ENCODE measurements at places on chromosomes 3 and 15.

GRCh38 chr3:160343132-160343531 lies 55.9 kb downstream of the IFT80 start:
- no peak for DNase-seq

DNA sequence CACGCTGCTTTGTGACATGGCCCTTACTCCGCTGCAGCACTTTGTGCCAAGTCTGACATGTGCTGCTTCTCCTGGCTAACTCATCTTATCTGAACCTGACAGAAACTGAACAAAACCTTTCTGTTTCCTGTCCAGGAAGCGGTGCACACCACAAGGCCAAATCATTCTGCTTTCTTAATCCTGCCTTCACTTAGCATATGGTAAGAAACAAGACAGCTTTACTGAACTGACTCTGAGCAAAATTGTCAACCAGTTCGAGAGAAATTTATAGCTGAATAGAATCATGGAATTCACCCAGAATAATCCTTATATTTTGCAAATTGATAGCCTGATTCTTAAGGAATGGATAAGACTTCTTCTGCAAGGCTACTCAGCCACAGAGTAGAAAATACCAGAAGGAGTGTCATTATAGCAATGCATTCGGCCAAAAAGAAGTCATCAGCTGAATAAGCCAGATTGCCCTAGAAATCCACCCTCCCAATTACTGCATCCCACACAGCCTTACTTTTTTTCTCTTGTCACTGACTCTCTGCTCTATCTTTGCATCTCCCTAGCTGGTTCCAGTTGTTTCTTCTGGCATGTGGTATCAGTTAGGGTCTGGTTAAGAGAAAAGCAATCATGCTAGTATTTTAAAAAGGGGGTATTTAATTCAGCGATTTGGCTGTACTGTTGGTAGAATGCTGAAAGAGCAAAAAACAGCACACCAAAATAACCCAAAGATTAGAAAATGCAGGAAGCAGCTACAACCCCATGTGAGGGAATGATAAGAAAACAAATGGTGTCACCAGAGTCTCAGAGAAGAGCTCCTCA lies 41.6 kb upstream of the STRIT1 start:
- DNase-seq: no peak

GRCh38 chr3:69425249-69425648 lies 39.4 kb upstream of the FRMD4B start:
- no peak for DNase-seq

DNA sequence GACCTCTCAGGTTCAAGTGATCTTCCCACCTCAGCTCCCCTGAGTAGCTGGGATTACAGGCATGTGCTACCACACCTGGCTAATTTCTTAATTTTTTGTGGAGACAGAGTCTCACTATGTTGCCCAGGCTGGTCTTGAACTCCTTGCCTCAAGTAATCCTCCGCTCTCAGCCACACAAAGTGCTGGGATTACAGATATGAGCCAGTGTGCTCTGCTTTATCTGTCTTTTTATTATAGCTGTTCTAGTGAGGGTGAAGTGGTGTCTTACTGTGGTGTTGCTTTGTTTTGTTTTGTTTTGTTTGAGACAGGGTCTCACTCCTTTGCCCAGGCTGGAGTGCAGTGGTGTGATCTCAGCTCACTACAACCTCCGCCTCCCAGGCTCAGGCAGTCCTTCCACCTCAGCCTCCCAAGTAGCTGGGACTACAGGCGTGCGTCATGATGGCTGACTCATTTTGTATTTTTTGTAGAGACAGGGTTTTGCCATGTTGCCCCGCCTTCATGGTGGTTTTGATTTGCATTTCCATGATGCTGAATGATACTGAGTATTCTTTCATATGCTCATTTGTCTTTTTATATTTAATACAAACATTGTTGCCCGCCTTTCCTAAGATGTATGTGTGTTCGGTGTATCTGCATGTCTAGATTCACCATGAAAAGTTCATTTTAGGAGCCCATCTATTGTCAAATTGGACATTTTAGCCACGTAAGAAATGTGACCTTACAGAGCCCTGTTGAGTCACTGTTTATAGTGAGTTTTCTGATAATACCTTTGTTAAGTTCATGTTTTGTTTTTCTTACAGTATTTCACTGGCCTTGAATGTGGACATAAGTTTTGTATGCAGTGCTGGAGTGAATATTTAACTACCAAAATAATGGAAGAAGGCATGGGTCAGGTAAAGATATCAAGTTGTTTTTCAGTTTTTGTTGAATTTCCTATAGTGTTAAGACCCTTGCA lies 80.6 kb downstream of the ARIH1 start:
- peak; percentile 8 for DNase-seq

DNA sequence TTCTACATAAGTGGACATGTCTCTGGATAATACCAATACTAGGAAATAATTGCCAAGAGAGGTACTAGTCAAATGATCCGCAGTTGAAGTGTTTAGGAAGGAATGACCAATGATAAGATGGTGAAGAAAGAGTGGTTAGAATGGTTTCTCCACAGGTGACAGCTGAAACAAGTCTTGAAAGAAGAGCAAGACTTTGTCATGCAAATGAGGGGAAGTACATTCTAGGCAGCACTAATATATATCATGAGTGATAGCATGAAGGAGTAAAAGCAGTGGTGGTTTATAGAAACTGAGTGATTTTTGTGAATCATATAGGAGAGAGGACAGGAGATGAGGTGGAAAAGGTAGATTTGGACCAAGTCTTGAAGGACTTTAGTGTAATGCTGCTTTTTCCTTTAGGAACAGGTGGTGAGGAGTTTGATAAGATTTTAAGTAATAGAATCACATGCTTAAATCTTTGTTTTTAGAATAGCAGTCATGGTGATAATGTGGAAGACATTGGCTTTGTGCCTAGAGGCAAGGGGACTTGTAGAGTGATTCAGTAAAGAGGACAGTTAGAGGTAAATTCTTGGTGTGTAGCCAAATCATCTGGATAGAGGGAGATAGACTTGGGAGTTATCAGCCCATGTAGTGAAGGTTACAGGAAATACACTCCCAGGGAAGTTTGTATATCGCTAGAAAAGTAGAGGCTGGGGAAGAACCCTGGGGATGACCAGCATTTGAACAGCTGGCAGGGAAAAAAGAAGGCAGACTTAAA lies 31.9 kb downstream of the SLMAP start:
- no peak for DNase-seq

- no peak for DNase-seq
These were observed 106.6 kb downstream of the ARPP21 start for GRCh38 chr3:35745802-35746484.

DNA sequence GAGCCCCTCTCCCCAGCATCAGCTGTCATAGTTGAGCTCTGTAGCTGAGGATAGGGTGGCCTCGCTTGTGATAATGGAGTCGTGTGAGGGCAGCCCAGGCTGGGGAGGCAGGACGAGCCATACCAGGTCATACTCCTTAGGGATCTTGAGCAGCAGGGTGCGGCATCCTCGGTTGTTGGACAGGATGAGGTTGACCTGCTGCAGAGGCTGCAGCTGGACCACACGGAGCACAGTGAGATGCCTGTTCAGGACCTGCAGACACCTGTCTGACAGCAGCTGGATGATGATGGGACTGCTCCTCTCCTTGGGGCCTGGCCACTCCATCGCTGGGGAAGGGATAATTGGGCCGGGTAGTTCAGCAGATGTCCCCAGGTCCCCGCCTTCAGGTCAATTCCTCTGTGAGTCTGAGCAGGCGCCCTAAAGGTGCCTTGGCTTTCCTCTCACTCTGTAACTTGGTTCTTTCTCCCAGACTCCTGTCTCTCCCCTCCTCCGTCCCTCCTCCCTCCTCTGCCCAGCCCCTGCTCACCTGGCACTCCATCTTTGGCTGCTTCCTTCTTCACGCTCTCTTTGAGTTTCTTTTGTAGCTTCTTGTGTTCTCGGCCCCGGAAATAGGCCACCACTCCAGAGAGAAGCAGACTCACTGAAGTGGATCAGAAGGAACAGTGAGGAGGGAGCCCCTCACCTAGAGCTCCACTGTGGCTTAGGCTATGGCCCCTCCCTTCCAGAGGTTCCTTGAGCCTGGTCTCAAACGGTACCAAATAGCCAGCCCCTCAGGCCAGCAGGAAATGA lies 7.8 kb downstream of the DUOX2 start:
- DNase-seq: no peak

- no peak for DNase-seq
These were observed 31.1 kb downstream of the FAM174B start for GRCh38 chr15:92624401-92624991.

DNA sequence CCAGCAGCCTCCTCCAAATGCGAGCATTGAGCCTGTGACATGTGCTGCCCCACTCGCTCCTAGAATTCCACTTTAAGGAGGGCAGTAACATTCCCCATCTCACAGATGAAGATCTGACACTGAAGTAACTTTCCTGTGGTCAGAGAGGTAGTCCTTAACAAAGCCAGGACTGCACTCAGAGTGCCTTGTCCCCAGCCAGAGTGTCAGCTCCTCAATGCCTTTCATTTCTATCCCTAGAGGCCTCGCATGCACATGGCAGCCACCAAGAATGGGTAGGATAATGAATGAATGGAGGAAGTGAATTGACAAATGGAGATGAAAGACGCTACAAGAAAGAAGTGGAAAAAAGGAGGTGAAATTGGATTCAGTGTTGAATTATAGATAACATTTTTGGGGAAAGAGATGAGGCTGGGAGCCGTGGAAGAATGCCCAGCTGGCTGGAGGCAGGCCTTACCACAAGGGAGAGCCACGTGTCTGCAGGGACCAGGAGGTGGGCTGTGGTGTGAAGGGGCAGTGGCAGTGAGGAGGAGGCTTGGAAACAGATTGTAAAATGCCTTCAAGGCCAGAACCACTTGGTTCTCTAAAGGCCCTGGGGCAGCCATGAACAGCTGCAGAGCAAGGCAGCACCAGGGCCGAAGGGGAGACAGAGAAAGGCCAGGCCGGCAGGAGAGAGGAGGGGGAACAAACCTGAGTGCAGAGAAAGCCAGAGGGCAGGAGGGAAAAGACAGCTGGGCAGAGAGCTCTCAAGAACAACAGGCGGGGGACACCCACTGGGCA lies 10.4 kb downstream of the CFAP92 start:
- no peak for DNase-seq

GRCh38 chr3:187986514-187986934 lies 167.4 kb upstream of the LPP start:
- peak; percentile 82 for DNase-seq

DNA sequence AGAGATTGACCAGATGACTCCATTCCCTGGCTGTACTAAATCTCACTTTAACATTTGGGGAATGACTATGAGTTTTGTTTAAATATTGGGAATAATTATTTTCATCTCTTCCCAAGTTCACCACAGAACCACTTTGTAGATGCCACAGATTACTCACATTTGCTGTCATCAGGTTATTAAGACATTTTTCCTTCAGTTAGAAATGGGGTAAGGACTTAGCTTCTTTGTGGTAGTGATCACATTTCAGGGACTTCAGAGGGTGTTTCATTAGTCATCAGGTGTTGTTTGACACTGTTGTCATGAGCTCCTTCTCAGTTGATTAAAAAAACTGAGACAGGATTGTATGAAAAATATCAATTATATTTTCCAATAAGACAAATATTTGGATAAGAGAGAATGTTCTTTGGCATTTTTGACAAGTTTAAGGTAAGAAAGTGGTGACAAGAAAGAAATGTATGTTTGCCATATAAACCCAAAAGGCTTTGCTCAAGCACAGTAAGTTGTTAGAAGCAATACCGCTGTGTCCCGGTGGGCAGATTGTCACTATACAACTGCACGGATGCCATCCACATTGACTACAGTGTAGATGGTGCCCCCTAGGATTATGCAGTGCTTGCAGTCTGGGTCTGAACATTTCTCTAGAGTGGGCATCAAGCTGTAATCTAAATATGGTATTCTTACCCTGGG lies 22.3 kb downstream of the FBXL2 start:
- no peak for DNase-seq

DNA sequence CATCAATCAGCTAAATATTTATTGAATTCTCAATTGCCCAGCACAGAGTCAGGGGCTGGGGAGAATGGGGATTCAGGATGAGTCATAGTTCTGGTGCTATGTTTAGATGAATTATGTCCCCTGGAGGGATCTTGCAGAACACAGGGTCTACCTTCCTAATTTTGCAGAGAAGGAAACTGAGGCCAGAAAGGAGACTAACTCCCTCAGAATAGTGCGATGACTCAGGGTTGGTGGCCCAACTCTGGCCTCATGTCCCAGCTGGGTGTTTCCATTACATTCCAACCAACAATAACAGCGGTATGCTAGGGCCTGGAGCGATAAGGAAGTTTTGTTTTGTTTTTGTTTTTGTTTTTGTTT lies 270.9 kb downstream of the TLE3 start:
- DNase-seq: no peak

DNA sequence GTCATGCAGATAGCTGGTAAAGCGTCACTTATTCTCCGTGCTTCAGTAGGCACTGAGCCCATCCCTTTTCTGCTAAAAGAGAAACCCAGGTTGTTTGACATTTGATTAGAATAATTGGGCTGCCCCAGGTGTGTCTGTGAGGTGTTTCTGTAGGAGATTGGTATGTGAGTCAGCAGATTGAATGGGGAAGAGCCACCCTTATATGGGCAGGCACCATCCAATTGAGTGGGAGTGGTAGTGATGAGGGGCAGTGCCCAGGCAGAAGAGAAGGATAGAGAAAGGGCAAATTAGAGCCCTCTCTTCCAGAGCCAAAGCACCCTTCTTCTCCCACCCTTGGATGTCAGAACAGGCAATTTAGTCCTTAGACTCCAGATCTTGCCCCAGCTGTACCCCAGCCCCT lies 384.3 kb upstream of the GBE1 start:
- DNase-seq: no peak

DNA sequence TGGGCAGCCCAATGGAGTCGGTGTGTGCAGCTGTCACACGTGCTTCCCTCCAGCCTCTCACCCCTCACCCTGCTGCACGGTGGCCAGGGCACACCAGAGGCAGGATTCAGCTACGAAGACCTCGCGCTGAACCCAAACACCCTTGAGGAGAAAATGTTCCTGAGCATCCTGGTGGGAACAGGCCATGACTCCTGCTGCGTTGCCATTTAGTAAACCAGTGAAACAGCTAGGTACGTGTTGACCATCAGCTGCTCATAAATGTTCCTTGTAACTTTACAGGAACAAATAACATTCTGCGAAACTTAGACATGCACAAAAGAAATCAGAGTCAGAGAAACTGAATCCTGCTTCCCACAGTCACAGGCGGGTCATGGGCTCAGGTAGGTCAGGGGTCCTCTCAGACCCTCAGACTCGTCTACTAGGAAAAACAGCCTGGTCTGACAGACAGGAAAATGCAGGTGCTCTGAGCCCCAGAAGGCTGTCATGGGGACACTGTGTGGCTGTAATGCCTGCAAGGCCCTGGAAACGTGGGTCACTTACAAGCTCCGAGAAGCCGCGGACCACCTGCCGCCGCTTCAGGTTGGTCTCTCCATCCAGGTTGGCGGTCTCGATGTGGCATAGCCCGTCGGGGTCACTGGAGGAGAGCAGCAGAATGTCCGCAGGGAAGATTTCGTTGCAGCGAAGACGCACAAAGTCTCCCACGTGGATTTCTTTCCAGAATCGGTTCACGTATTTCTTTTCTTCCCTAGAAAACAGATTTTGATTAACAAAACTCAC lies 82.5 kb downstream of the ATP10A start:
- no peak for DNase-seq

DNA sequence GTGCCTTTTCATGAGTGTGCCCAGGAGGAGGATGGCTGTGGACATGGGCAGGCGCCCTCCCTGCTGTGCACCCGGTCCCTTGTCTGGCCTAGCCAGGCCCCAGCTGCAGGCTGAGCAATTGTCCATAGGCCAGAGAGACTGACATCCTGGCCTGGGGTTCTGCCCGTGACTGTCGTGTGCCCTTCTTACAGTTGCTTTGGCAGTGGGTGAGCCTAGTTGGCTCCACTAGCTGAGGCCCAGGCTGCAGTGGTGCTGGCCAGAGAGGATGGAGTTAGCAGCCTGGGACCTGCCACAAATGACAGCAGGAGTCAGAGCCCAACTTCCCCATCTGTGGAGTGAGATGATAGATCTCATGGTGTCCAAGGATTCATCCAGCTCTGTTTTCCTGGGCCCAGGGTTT lies 9.0 kb upstream of the CHRNB4 start:
- DNase-seq: no peak

- no peak for DNase-seq
These were observed 493.1 kb downstream of the MECOM start for GRCh38 chr3:169170456-169170855.
